Stimulated activated CD8-positive, alpha-beta memory T cell treated with anti-CD3 and anti-CD28 coated beads, Interleukin-7, amount 100 ng/mL, for 1 hour (primary cell): ENCODE measurements at places on chromosomes 7 and 10.

DNA sequence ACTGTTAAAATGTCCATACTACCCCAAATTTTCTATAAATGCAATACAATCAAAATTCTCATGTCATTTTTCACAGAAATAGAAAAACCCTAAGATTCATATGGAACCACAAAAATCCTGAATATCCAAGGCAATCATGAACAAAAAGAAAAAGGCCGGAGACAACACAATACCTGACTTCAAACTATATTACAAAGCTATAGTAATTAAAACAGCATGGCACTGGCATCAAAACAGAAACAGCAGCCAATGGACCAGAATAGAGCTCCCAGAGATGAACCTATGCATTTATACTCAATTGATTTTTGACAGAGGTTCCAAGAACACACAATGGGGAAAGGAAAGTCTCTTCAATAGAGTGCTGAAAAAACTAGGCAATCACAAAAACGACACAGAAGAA, 128.8 kb downstream of the SDHAF3 start:
- no peak for DNase-seq

- DNase-seq, result no peak
Measured at GRCh38 chr10:43904301-43904700, 255.6 kb upstream of the ZNF32 start.

GRCh38 chr7:8146106-8146787, 115.7 kb downstream of the ICA1 start:
- no peak for DNase-seq

GRCh38 chr10:89615824-89616223, 29.2 kb downstream of the PANK1 start:
- no peak for DNase-seq
